ENCODE measurements at places on chromosomes 12 and 14. TPM values are rescaled to one million over a fixed set of nuclear protein-coding genes. Genes with fewer than 3 reads are reported as not detected.

GRCh38 chr12:55931780-55932550 lies 1.0 kb downstream of the DGKA start:
- peak overlapping the region; percentile 99 for H3K4me3 ChIP-seq
- no peaks in the 10 kb centered on the region for H3K27me3 ChIP-seq
- H3K4me1 ChIP-seq, result peaks cover 64% of the 10 kb centered on the region

DNA sequence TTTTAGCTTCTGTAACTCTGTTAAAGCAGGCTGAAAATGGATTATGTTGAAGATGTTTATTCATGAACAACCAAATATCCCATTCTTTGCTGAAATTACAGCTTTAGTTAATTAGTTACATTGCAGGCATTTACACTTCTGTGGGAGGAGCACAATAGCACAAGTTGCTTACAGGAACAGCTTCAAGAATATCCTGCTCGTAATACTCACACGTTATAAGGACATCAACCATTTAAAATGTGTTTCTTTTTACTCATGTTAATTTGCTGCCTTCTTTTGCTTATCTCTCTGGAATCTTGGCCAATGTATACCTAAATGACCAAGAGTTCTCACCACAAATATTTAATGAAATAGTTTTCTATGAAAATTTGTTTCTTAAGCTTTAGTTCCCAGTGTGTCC lies 305.2 kb upstream of the SYT1 start:
- no peak for DNase-seq
- no peak overlapping the region for H3K27ac ChIP-seq
- no peaks in the 10 kb centered on the region for H3K27me3 ChIP-seq
- no peaks in the 10 kb centered on the region for H3K36me3 ChIP-seq
- H3K4me3 ChIP-seq, result no peak overlapping the region

The PIWIL1 gene
- total RNA-seq, result not detected

GRCh38 chr12:53949631-53950436 lies 4.9 kb upstream of the HOXC12 start:
- H3K27ac ChIP-seq, result no peak overlapping the region
- no peak overlapping the region for H3K4me3 ChIP-seq
- H3K4me1 ChIP-seq, result peaks cover 10% of the 10 kb centered on the region
- peaks cover 48% of the 10 kb centered on the region for H3K27me3 ChIP-seq

DNA sequence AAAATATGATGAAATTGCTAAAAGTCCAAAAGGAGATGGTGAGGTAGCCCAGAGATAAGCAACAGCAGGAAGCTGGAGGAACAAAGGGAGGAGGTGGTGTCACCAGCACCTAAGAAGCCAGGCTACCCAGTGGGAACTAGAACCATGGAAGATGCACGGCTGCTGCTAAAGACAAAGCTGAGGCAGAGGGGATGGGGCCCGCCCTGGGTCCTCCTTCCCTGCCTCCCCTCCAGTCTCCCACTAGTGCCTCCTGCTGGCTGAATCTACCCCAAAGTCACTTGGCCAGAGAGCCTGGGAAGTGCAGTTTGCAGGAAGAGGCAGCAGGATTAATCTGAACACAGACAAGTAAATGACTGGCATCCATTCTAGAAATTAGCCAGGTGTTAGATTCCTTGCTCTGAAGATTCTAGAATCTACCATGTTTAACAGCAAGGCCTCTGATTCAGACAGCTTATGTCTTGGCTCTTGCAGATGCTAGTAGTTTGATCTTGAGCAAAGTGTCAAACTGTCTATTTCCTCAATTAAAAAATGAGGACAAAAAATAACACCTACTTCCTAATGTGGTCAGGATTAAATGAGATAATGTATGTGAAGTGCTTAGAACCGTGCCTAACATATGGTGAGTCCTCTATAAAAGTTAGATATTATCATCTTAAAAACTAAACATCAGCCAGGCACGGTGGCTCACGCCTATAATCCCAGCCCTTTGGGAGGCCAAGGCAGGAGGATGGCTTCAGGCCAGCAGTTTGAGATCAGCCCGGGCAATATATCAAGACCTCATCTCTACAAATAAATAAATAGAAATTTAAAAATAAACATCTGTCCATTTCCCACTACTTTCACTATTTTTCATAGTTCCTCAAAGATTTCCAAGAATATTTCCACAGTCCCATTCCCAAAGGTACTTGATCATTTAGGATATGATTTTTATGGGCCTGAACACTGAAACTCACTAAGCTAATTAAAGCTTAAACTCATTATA lies 5.8 kb upstream of the LRP10 start:
- H3K4me1 ChIP-seq, result peaks cover 14% of the 10 kb centered on the region
- H3K27ac ChIP-seq, result no peak overlapping the region
- no peak for DNase-seq
- no peak overlapping the region for H3K4me3 ChIP-seq
- no peaks in the 10 kb centered on the region for H3K36me3 ChIP-seq

- H3K36me3 ChIP-seq, result no peaks in the 10 kb centered on the region
- no peak overlapping the region for H3K27ac ChIP-seq
These were observed 121.2 kb upstream of the GRIP1 start for GRCh38 chr12:66800046-66800445.

GRCh38 chr12:124524231-124524925 lies 43.0 kb downstream of the NCOR2 start:
- H3K27ac ChIP-seq, result no peak overlapping the region
- no peak overlapping the region for H3K4me3 ChIP-seq
- no peaks in the 10 kb centered on the region for H3K36me3 ChIP-seq
- no peak for DNase-seq

GRCh38 chr14:90809530-90810312 lies 6.5 kb downstream of the TTC7B start:
- H3K4me1 ChIP-seq, result no peaks in the 10 kb centered on the region
- no peaks in the 10 kb centered on the region for H3K36me3 ChIP-seq
- H3K27me3 ChIP-seq, result no peaks in the 10 kb centered on the region
- no peak overlapping the region for H3K4me3 ChIP-seq
- no peak for DNase-seq

The FIGNL2 gene
- total RNA-seq, result 0.27 TPM

DNA sequence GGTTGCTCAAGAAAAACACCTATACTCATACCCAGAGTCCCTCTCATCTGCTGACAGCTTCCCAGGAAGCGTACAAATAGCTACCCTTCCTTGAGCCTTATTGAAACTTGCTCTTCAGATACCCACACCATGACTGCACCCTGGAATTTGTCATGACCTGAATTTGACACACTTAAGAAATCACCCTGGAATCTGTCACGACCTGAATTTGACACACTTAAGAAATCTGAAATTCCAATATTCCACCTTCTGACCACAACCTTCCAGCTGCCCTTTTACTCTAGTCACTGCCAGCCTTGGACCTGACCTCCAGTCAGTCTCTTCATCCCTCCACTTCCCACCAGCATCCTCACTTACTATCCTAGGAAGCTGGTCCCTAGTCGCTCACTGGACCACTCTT lies 1.1 kb upstream of the HAL start:
- H3K36me3 ChIP-seq, result peaks cover 12% of the 10 kb centered on the region
- H3K4me1 ChIP-seq, result no peaks in the 10 kb centered on the region
- no peak for DNase-seq

The PZP gene
- total RNA-seq, result not detected

The IFNG gene
- total RNA-seq, result 15.0 TPM

- H3K27me3 ChIP-seq, result no peaks in the 10 kb centered on the region
- H3K27ac ChIP-seq, result no peak overlapping the region
- H3K4me1 ChIP-seq, result no peaks in the 10 kb centered on the region
- H3K4me3 ChIP-seq, result no peak overlapping the region
- DNase-seq, result no peak
These were observed 6.5 kb downstream of the C12orf43 start for GRCh38 chr12:121009741-121010140.

GRCh38 chr12:50221228-50222008 lies 54.2 kb upstream of the CERS5 start:
- H3K27me3 ChIP-seq, result no peaks in the 10 kb centered on the region
- no peaks in the 10 kb centered on the region for H3K36me3 ChIP-seq
- H3K27ac ChIP-seq, result peak overlapping the region; percentile 77
- H3K4me3 ChIP-seq, result peak overlapping the region; percentile 97
- DNase-seq, result no peak

The B3GNT4 gene
- not detected for total RNA-seq

- DNase-seq, result no peak
- H3K36me3 ChIP-seq, result no peaks in the 10 kb centered on the region
- H3K4me3 ChIP-seq, result no peak overlapping the region
- no peaks in the 10 kb centered on the region for H3K4me1 ChIP-seq
- no peaks in the 10 kb centered on the region for H3K27me3 ChIP-seq
These were observed 59.5 kb downstream of the DAAM1 start for GRCh38 chr14:59247801-59248584.

DNA sequence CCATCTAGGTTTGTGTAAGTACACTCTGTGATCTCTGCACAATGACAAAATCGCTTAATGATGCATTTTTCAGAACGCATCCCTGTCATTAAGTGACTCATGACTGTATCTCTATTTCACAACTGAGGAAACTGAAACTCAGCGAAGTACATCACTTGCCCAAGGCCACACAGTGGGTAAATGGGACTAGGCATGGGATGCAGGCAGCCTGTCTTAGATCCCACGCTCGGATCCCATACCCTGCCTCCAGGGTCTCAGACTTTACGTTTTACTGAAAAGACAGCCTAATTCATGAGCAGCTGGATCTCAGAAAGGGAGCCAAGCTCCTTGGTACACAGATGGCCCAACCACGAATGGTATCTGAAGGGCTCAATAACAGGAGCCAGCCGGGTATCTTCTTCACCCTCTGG lies 2.4 kb upstream of the MLEC start:
- H3K4me1 ChIP-seq, result peaks cover 25% of the 10 kb centered on the region
- H3K4me3 ChIP-seq, result no peak overlapping the region

GRCh38 chr12:124754949-124755800 lies 108.5 kb downstream of the SCARB1 start:
- no peaks in the 10 kb centered on the region for H3K36me3 ChIP-seq
- no peak overlapping the region for H3K4me3 ChIP-seq
- no peaks in the 10 kb centered on the region for H3K27me3 ChIP-seq
- no peaks in the 10 kb centered on the region for H3K4me1 ChIP-seq
- no peak for DNase-seq

GRCh38 chr14:50000380-50001150 lies 107.7 kb downstream of the ARF6 start:
- peak; percentile 94 for DNase-seq
- no peaks in the 10 kb centered on the region for H3K27me3 ChIP-seq
- peak overlapping the region; percentile 97 for H3K27ac ChIP-seq
- H3K4me3 ChIP-seq, result peak overlapping the region; percentile 56

- no peaks in the 10 kb centered on the region for H3K36me3 ChIP-seq
- no peaks in the 10 kb centered on the region for H3K4me1 ChIP-seq
- no peak for DNase-seq
- no peaks in the 10 kb centered on the region for H3K27me3 ChIP-seq
These were observed 225.7 kb downstream of the KCNC2 start for GRCh38 chr12:74983917-74984316.

GRCh38 chr14:100438678-100439592 lies 115.8 kb downstream of the SLC25A47 start:
- H3K27ac ChIP-seq, result no peak overlapping the region
- no peaks in the 10 kb centered on the region for H3K27me3 ChIP-seq
- no peak overlapping the region for H3K4me3 ChIP-seq

DNA sequence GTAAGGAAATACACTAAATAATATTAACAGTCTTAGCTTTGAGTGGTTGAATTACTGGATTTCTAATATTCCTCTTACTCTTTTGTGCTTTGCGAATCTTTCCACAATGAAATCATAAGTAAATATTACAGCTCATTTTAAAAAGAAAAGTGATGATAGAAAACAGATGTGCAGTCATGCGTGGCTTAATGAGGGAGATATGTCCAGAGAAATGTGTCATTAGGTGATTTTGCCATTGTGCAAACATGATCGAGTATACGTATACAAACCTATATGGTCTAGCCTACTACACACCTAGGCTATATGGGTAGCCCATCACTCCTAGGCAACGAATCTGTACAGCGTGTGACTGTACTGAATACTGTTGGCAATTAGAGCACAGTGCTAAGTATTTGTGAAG lies 59.3 kb downstream of the SLC15A5 start:
- H3K27ac ChIP-seq, result no peak overlapping the region
- no peak overlapping the region for H3K4me3 ChIP-seq
- DNase-seq, result no peak
- no peaks in the 10 kb centered on the region for H3K36me3 ChIP-seq
- no peaks in the 10 kb centered on the region for H3K4me1 ChIP-seq

DNA sequence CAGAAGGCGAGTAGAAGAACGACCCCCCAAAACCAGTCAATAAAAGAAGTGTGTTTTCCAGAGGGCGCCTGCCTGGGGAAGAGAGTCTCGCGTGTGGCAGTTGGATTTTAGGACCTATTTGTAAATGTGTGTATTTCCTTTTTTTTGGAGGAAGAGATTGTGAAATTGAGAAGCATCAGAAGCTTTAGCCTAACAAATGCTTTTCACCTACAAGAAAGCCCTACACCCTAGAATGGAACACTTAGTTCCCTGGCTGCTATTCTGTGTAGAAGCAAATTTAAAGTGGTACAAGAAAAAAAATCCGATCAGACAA lies 1.3 kb downstream of the RCOR1 start:
- H3K4me1 ChIP-seq, result peaks cover 24% of the 10 kb centered on the region
- no peaks in the 10 kb centered on the region for H3K36me3 ChIP-seq
- H3K27ac ChIP-seq, result peak overlapping the region; percentile 92
- peak overlapping the region; percentile 74 for H3K4me3 ChIP-seq

DNA sequence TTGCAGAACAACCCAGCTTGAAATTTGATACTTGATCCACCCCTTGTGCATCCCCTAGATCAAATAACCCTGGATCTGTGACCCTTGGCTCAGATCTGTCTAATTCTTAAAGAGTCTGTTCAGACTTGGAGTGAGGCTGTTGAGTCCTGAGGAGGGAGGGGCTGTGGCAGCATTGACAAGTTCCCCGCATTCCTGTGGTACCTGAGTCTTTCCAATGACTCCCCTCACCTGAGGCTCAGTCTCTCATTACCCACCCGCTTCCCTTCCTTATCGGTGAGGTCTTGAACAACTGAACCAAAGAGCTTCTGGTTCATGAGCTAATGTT lies 16.1 kb upstream of the HDAC7 start:
- no peak overlapping the region for H3K27ac ChIP-seq
- no peak overlapping the region for H3K4me3 ChIP-seq
- H3K4me1 ChIP-seq, result peaks cover 50% of the 10 kb centered on the region
- no peak for DNase-seq
- no peaks in the 10 kb centered on the region for H3K27me3 ChIP-seq

The HRK gene
- 0.25 TPM for total RNA-seq

GRCh38 chr12:19002216-19002615 lies 127.3 kb upstream of the PLEKHA5 start:
- H3K27me3 ChIP-seq, result no peaks in the 10 kb centered on the region
- no peaks in the 10 kb centered on the region for H3K36me3 ChIP-seq
- no peak overlapping the region for H3K27ac ChIP-seq

DNA sequence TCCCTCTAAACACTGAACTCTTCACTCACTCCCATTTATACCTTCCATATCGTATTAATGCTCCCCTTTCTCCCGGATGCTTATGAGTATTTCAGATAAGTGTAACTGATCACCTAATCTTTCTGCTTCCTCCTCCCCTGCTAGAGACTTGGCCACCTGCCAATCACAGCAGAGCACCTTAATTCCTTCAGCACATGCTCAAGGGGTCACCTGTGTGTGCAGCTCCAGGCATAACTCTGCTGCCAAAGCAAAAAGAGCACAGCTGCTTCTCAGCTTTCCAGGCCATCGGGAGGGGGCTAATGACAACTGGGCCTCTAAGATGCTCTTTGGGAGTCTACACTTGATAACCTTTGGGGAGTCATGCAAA lies 106.9 kb upstream of the DYRK2 start:
- H3K4me1 ChIP-seq, result no peaks in the 10 kb centered on the region
- H3K36me3 ChIP-seq, result no peaks in the 10 kb centered on the region
- H3K27me3 ChIP-seq, result no peaks in the 10 kb centered on the region
- no peak overlapping the region for H3K27ac ChIP-seq
- no peak overlapping the region for H3K4me3 ChIP-seq

- H3K27ac ChIP-seq, result no peak overlapping the region
- DNase-seq, result no peak
- no peaks in the 10 kb centered on the region for H3K36me3 ChIP-seq
- no peak overlapping the region for H3K4me3 ChIP-seq
- H3K27me3 ChIP-seq, result no peaks in the 10 kb centered on the region
These were observed 183.1 kb downstream of the TMEM121 start for GRCh38 chr14:105709281-105710118.

Measured in CD4-positive, CD25-positive, alpha-beta regulatory T cell (primary cell).